SHP77 (cell line): ENCODE measurements at places on chromosomes 4 and X.

DNA sequence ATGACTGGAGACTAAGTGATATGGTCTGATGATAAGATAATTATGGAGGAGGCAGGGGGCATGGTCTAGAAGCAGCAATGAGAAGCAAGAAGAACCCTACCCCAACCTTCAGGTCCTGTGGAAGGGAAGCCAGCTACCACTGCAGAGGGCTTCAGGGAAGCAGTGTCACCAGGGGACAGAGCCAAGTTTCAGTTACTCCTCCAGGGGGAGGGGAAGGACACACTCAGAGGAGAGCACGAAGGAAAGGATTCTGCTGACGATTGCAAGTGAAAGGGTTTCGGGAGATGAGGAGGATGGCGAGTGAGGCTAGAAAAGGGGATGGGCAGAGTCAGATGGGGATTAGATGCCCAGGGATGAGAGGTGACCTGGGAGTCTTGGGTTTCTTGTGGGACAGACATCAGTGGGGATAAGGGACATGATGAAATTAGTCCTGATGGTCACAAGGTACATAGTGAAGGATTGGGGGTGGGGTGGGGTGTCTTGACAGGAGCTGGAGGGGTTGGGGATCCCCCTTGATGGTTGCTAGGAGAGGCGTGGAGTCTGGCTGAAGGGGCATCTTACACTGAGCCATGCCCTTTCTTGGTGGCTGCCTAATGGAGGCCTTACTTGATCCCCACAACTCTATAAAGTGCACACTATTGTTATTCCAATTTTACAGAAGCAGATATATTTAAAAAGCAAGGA lies 45.4 kb downstream of the TIGD4 start:
- DNase-seq: no peak

DNA sequence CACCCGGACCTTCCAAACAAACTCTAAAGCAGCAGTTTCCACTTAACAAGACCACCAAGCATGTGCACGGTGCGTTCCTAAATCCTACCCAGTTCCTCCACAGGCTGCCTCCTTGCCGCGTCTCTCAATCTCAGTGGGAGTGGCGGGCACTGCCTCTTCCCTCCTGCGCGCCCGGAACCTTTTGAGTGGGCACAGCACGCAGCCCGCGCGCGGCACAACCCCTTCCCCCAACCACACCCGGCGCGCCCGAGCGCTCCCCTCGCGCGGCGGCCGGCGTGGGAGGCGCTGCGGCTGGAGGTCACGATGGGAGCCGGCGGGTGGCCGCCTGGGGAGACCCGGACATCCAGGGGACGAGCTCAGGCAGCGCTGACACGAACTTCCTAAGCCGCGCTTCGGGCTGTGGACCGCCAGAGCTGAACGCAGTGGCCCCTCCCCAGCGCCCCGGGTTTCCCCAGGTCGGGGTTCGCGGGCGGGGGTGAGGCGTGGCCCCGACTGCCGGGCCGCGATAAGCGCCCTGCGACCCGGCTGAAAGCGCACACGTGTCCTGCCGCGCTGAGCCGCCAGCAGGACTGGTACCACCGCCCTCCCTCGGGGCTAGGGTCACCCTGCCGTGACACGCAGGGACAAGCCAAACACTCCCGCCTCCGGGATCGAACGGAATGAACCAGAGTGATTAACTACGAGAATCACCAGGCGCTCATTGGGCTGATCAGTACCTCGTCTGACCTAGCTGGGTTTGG lies at the start of gene ABCG2:
Gene ABCG2 (minus strand): TSS at position 151 of the 740 bp plus-strand sequence. CDS start 18,644 bp downstream, outside the sequence.
- DNase-seq: no peak

DNA sequence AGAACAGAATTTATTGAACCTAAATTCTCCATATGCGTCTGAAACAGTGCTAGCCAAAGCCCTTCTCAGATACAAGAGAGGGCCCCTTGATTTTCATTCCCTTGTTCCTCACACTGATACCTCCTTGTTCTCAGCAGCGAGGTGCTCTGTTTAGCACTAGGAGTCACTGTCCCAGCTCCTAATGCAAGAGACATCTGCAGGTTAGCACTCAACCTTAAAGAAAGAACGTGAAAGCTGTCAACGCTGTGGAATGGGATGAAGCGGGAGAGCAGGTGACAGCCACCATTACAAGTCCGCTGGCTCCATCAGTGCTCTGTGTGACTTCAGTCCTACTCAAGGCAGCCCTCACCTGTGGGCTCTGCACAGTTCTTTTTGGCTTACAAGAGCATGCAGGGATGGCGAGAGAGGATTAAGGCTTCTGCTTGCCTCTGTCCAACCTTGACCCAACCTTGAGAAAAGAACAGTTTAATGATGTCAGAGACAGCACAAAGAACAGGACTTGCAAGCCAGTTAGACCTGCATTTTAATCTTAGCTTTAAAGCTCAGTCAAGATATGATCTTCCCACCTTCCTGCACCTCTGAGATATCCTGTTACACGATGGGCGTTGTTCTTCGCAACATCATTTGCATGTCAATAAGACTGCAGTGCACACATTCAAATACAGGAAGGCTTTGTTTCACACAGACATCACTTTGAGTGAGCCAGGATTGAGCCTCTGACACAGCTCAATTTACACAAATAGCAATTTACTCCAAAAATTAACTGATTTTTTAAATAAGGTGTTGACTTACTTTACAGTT lies 95.1 kb downstream of the ARSF start:
- no peak for DNase-seq

DNA sequence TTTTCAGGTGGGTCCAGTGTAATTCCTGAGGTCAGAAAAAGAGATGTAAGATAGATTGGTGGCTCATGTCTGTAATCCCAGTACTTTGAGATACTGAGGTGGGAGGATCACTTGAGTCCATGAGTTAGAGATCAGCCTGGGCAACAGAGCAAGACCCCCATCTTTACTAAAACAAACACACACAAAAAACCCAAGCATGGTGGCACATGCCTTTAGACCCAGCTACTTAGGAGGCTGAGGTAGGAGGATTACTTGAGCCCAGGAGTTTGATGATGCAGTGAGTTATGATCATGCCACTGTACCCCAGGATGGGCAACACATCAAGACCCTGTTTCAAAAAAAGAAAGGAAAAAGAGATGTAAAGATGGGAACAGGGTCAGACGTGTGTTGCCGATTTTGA lies 857.4 kb upstream of the NDST4 start:
- DNase-seq: no peak

DNA sequence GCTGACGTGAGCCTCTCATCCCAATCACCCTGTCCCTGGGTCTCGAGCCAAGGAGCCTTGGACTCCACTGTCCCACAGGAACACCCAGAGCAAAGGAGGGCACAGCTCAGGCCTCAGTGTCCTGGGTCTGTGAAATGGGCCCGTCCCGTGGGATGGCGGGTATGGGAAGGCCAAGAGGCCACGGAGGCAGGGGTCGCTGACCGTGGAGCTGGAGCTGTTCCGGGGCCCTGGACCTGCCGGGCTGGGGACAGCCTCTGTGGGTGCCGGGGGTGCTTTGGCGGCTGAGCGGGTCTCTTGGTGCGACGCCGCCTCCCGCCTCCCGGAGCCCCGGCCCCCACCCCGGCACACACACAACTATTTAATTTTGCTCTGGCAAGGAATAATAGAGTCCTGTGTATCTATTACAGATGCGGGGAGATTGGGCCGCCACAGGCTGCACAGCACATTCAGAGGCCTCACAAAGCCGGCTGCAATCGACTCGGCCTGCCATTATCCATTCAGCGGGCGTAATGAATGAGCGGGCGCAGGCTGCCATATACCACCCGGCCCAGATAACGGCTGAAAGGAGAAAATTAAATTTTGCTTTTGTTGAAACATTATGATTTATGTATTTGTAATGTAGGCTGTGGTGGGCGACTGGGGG lies 83.9 kb upstream of the NKX1-1 start:
- no peak for DNase-seq

- no peak for DNase-seq
Observed at GRCh38 chr4:118398226-118399090, 45.7 kb upstream of the PRSS12 start.

DNA sequence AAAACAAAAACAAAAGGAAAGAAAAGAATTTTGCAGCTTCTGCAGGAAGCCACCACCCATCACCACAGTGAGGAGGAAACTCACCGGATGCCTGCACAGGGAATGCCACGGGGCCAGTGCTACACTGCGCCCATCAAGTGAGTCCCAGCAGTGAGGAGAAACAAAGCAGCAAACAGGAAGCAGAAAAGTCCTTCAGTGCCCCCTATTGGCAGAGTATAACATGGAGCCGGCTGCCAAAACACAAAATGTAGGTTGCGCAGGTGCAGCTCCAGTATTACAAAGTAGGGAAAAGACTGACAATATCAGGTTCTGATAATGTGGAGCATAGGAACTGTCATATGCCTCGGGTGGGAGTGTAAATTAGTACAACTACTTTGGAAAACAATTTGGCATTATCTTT lies 23.3 kb upstream of the SCML2 start:
- peak; percentile 22 for DNase-seq

DNA sequence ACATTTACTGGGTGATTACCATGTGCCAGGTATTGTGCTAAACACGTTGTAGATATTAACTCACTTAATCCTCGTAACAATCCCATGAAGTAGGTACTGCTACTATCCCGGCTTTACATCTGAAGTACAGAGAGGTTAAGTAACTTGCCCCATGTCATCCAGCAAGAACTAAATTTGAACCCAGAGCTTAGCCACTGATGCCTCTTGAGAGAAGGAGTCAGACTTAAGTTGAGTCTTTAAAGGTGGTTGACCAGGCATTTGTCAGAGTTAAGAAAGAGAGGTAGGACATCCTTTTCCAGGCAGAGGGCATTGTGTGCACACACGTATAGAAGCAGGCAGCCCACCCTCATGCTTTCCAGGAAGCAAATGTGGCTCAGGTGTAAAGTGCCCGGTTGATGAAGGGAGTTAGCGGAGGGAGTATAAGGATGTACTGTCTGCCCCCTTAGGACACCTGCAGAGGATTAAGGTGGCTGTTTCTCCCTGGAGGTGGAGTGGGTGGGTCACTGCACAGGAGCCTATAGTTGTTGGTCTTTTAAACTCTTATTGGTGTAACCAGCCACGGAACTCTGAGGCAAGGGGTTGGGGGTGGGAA lies 335 bp upstream of the CD38 start:
- DNase-seq: no peak
